ENCODE measurements at places on chromosomes 7 and 10.
A peak's percentile ranks its signal among the peaks of the same experiment; 100 is the strongest.

- DNase-seq: no peak
These were observed 150.4 kb downstream of the CXCL12 start for GRCh38 chr10:44234483-44234875.

- DNase-seq: no peak
These were observed 80.3 kb upstream of the CDCA7L start for GRCh38 chr7:22025983-22026382.

DNA sequence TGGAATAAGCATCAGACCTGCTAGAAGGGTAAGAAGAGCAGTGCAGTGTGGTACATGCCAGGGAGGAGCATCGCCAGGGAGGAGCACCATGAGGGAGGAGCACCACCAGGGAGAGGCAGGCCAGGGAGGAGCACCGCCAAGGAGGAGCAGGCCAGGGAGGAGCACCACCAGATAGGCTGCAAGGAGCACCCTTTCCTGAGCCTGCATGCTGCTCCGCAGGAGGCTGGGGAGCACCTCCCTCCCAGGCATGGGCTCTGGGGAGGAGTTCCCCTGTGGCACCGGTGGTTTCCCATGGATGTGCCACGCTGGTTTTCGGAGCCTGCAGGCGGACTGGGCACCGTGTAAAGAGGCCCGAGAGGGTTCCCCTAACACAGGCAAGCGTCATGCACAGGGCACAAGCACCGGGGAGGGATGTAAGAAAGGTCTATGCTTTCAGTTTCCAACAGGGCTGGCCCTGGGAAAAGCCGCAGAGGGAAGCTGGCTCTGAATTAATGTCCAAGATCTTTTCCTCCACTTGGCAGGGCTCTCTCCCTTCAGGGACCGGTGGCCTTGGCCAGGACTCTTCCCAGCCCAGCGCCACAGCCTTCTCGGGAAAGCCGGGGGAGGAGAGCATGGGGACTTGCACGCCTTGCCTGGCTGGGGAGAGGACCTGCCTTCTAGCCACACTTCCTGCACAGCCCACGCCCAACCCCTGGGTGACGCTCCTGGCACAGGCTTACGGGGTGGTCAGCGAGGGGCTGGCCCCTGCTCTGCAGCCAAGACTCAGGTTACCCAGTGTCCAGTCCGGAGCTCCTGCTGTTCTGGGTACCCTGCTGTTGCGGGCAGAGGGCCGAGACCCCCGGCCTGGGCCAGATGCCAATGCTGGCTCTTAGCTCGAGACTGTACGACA is 11.5 kb upstream of the GPER1 start:
- no peak for DNase-seq

- DNase-seq: peak; percentile 87
These were observed 145.5 kb upstream of the CELF2 start for GRCh38 chr10:10872035-10872673.

DNA sequence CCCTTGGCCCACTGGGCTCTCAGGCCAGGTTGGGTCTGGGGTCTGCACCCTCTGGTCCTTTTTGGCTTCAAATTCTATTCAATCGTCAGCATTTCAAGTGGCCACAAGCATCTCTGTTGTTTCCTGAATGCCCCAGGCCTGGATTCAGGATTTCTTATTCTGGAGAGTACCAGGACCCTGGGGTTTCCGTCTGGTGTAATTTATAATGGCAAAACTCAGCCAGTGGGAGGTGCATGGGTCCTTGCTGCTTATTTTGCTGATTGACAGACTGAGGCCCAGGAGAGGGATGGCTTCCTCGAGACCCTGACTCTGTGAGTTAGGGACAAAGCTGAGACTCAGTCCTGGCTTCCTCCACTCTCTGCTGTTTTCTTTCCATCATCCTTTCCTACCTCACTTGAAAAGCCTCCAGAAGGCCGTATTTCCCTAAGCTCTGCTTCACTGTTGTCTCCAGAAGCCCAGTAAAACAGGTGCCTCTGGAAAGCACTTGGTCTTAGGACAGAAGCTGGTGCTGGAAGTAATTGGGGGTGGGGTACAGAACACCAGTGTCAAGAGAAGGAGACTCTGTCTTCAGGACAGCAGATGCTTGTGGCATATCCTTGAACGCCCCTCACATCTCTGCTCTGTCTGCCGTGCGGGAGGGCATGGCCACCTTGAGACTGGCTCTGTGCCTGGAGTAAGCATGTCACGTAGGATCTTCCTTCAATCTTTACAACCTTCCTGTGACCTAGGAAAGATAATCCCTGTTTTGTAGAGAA is 39.4 kb upstream of the SH2D4B start:
- DNase-seq: no peak

DNA sequence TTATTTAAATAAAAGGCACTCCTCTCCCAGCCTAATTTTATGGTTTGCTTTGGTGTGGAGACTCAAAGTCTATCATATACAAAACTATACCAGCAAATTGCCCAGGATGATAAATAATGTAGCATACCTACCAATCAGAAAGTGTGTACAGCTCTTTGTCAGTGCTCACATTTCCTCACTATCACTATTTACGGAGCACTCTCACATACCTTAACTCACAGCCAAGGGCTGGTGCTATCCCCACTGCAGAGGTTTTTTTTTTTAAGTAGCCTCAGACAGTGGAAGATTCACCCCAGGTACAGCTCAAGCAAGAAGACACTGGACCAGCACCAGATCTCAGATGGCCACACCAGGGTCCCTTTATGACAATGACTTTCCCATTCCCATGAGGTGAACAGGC is 2.5 kb downstream of the PDLIM1 start:
- no peak for DNase-seq

- DNase-seq: no peak
These were observed 229.8 kb downstream of the FOXP2 start for GRCh38 chr7:114644455-114644854.

- no peak for DNase-seq
These were observed 22.1 kb downstream of the ANTXRL start for GRCh38 chr10:46308666-46309450.

DNA sequence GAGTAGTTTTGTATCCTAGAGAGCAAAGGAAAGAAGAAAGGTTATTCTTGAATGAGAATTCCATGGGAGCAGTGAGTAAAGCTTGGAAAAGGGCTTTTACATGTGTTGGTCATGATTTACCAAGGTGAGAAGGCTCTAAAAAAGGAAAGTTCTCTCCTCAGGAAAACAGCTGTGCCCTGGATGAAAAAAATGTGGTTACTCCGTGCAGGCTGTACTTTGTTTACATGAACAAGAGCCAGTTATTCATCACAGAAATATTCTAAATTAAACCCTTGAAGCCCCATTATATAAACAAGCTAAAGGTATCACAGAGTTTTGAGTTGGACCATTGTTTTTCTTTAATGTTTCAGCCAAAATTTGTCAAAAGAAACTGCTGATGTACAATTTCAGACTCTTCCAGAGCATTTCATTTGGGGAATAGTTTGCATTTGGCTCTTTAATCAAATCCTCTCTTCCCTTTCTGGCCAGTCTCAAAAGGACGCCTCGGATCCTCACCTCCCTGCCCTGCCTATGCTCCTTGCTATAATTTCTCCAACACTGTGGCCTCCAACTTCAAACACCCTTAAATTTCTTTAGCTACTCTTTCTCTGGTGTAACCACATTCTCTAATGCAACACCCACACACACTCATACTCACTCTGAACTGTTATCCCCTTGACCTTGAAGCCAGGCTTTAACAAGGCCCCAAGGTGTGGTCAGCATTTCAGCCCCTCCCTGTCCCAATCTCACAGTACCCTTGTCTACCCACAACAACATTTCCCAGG is 47.4 kb downstream of the AFAP1L2 start:
- DNase-seq: no peak

DNA sequence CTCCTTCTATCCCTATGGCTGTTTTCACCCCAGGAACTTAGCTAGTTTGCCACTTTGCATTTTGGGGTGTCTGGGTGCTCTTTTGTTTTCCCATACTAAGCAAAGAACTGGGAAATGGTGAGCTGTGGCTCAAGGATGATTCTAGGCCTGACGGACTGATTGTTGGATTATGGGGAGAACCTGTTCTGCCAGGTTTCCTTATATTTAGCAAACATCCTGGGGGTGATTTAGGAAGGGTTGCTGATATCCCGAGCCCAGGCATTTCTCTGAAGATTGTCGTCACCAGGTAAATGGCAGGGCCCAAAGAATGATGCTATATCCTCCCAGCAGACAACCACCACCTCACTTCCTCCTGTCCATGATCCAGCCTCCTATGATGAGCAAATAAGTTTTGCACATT is 72.1 kb upstream of the GRB10 start:
- no peak for DNase-seq

Measured in muscle of back (tissue), 13 donors.